ENCODE measurements at places on chromosomes 1 and 21.

GRCh38 chr21:29221253-29221744 lies 77.4 kb upstream of the BACH1 start:
- DNase-seq = no peak

DNA sequence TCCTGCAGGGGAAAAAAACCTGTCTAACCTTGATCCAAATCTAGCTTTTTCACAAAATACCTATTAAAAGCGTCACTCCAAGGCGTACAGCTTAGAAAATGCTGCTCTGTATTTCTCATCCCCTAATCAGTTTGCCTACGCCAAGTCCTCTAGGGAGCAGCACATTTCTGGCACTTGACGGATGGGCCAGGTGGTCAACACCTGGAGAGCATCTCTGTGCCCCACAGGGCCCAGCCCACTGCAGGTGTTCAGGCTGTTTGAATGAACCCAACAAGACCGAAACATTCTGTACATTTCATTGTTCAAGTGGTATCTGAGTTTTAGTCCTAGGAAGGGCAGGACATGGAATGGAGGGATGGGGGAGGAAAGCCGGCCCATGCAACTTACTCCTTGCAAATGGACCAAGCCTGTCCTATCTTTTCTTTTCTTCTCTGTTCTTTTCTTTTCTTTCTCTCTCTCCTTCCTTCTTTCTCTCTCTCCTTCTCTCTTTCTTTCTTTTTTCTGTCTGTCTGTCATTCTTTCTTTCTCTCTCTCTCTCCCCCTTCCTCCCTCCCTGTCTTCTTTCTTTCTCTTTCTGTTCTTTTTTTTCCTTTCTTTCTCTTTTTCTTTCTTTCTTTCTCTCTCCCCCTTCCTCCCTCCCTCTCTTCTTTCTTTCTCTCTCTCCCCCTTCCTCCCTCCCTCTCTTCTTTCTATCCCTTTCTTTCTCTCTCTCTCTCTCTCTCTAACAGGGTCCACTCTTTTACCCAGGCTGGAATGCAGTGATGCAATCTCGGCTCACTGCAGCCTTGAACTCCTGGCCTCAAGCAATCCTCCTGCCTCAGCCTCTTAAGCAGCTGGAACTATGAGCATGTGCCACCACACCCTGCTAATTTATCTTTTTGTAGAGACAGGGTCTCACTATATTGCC lies 29.1 kb downstream of the IGFN1 start:
- no peak for DNase-seq

GRCh38 chr1:85148524-85149250 lies 52.1 kb downstream of the SYDE2 start:
- no peak for DNase-seq

- DNase-seq = no peak
Measured at GRCh38 chr1:207925210-207925609, 14.3 kb upstream of the CD34 start.

GRCh38 chr1:67078291-67078690 lies 24.3 kb upstream of the SLC35D1 start:
- DNase-seq = no peak

DNA sequence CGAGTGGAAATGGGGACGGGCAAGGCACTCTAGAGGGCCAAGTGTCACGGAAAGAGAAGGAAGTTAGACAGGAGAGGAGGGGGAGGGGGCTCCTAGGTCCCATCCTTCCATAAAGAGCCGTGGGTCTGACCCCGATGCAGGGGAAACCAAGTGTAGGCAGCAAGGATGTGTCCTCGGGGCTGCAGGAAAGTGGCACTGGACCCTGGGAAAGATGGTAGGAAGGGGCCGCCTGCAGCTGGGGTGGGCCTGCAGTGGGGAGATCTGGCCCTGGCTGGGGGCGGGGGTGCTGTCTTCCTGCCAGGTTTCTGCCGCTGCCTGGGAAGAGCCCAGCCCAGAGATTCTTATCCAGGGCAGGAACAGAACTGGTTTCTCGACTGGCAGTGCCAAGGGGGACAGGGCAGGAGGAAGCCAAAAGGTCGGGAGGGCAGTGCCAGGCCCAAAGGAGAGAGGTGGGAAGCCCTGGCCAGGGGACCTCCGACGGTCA lies 12.9 kb downstream of the CRABP2 start:
- no peak for DNase-seq

GRCh38 chr1:24695202-24695974 lies 49.9 kb upstream of the CLIC4 start:
- DNase-seq = no peak

DNA sequence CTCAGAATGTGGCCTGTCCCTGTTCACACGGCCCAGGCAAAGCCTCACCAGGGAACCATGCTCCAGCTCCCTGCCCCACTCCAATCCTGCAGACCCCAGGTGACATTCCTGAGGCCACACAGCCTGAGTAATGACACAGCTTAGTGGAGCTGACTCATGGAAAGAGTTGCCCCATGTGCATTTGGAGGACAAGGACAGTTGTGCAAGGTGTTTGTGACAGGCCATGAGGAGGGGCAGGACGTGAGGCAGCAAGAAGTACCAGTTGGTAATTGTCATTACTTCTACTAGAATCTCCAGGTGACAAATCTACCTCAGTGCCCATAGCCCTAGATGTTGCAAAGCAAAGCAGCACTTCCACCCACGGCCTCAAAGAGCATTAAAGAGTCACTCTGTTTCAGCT lies 15.2 kb downstream of the PRR9 start:
- no peak for DNase-seq

DNA sequence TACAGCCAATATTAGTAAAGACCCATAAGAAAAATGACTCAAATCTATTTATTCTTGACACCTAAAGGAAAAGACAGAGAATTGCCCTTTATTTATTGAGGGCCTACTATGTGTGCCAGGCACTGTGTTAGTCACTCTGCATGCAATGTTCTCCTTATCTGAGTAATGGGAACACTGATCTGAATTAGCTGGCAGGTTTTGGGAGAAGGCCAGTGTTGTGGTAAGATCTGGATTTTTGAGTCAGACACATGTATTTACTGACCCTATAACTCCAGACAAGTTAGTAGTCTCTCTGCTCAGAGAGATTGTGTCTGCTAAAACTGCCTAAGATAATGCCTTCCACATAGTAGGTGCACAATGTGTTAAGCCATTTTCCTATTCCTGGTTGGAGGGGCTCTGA lies 17.3 kb downstream of the LCE4A start:
- no peak for DNase-seq

DNA sequence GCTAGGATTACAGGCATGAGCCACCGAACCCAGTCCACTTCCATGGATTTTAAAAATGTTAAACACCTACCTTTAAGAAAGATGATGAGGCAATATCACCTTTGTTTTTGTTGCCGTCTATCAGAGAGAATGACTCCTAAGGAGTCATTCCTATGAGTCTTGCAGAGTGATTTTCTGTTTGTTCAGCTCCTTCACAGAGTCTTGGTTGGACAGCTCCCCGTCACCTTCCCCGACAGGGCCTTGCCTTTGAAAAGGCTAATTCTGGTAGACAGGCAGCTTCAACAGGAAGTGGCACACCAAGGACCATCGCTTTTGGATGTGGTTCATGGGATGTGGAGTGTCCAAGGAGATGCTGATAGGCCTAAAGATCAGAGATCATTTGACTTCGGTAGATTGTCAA lies 17.5 kb downstream of the ZBTB18 start:
- DNase-seq = no peak

DNA sequence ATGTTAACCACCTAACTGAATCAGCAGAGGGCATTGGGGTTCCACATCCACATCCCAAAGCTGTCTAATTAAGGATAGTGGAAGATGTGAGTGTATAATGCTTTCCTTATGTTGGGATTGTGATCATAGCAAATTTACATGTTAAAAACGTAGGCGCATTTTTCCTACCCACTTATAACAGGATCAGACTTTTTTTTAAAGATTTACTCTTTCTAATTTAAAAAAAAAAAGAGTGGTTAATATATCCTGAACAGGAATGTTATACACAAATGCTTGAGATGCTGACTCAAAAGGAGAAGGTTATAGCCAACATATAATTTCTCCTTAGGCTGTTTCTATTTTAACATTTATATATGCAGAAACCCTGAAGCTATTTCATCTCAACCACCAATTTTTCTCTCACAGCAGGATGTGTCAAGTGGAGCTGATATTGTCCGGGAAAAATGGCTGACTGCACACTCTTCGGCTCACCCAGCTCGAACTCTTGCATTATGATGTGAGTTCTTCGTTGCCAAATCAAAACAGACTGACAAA lies 40.3 kb downstream of the RGS5 start:
- no peak for DNase-seq

GRCh38 chr1:53626616-53627015 lies 112.3 kb downstream of the GLIS1 start:
- no peak for DNase-seq

DNA sequence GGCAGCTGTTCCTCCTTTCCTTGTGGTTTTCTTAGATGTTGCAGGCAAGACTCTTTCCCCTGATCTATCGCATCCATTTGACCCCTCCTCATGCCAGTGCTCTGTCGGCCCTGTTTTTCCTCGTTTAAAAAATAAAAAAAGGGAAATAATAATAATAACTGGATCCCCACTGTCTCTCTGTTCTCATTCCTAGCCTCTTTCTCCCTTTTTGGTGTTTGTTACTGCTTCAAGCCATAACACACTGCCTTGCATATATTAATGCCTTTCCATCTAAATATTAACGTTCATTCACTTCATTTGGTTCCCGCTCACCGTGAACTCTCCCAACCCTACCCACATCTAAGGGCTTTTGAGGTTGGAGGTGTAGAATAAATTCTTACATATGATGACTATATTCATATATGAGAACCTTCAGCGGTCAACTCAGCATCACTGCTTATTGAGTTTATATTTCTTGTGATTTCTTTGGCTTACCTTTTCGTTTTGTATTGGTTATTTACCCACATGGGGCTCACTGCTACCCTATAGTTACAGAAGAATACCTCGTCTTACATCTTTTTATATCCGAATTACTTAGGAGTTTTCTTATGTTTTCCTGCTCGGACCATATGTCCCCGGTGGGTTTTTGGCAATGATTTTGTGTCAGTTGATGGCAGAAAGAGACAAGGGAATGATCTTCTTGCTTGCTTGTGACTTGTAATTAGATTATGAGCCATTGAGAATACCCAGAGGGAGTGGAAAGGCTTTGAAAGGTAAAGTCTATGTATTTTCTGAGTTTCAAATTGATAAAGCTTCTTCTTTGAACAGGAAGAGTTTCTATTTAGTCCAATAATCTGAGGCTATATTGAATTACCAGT lies 805 bp downstream of the ATG4C start:
- DNase-seq = peak; percentile 7

GRCh38 chr1:1988061-1988945 lies 15.3 kb downstream of the CFAP74 start:
- DNase-seq = no peak

GRCh38 chr1:2468041-2468472 lies 8.0 kb upstream of the PLCH2 start:
- DNase-seq = peak; percentile 48

GRCh38 chr1:95451904-95452303 lies 217.9 kb downstream of the RWDD3 start:
- no peak for DNase-seq

- DNase-seq = peak; percentile 88
Measured at GRCh38 chr1:155061381-155062150, 2.0 kb upstream of the EFNA4 start.

DNA sequence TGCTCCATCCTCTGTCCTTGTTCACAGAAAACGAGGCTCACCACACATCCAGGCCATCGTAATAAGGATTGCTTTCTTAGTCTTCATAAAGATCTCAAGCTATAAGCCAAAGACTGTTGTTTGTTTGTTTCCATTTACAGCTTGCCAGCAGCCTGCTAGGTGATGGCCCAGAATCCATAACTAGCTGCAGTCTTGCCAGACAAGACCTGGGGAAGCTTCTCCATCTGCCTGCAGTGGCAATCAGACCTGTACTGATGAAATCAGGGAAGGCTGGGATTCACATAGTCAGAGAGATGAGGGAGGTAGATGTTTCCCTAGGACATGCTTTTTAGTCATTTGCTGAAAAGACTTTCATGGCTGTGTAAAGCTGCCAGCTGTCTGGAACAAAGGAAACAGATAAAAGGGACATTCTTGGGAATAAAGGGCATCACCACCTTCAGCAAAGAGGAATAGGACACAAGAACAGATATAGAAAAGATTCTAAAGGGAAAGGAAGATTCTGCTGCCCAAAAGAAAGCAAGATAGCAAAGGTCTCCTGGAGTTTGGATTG lies 51.0 kb downstream of the MT1HL1 start:
- no peak for DNase-seq

GRCh38 chr1:234681990-234682389 lies 72.0 kb upstream of the IRF2BP2 start:
- DNase-seq = no peak

DNA sequence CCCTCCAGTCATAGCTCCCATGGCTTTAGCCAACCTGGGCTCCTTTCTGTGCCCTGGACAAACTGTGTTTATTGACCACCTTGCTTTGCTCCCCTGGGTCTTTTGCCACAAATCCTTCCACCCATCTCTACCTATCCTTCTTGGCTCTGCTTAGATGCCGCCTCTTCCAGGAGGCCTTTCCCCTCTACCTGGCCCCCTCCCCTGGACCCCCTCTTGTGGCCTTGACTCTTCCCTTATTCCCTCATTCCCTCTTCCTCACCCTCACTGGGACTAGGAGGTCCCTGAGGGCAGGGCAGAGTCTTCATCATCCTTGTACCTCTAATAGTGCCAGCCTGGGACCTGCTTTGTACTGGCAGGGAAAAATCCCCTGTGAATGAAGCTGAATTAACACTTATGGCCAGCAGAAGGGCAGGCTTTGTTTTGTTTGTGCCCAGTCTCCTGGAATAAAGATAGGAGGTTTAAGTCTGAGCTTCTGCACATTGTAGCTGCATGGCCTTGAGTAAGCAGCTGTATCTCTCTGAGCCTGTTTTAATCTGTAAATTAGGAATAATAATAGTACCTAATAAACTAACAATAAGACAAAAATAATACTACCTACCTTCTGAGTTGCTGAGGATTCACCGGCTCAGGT lies 13.7 kb downstream of the PTPRU start:
- DNase-seq = no peak

GRCh38 chr1:58443986-58444868 lies 102.3 kb downstream of the OMA1 start:
- no peak for DNase-seq

GRCh38 chr21:26982767-26983166 lies 15.9 kb upstream of the ADAMTS5 start:
- no peak for DNase-seq

- no peak for DNase-seq
Measured at GRCh38 chr1:55107101-55107500, 67.8 kb downstream of the PCSK9 start.

GRCh38 chr1:151370211-151370911 lies 2.1 kb downstream of the SELENBP1 start:
- peak; percentile 27 for DNase-seq

DNA sequence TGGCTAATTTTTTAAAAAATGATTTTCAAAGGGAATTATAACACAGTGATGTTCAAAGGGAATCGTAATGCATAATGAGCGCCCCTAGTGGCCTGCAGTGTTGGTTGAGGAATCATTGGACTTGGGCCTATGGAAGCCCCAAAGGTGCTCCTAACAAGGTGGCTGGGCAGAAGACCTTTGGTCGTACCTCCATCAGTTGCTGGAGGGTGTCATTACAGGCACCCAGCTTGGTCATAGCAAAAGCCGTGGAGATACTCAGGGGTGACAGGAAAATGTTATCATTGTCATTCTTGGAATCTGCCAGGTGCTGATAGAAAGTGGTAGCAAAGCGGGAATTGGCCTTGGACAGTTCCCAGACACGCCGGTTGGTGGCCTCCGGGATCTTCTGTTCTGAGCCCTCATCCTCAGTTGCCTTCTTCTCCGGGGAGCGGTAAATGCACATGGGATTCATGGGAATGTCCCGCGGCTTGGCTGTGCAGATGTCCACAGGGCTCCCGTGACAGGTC lies 2.7 kb downstream of the SERPINC1 start:
- DNase-seq = no peak

GRCh38 chr1:39409055-39409816 lies 82.2 kb upstream of the BMP8A start:
- DNase-seq = peak; percentile 60
